ENCODE measurements at places on chromosomes 16 and 17. TPM values are rescaled to one million over a fixed set of nuclear protein-coding genes. Genes with fewer than 3 reads are reported as not detected.
A peak's percentile ranks its signal among the peaks of the same experiment; 100 is the strongest.

DNA sequence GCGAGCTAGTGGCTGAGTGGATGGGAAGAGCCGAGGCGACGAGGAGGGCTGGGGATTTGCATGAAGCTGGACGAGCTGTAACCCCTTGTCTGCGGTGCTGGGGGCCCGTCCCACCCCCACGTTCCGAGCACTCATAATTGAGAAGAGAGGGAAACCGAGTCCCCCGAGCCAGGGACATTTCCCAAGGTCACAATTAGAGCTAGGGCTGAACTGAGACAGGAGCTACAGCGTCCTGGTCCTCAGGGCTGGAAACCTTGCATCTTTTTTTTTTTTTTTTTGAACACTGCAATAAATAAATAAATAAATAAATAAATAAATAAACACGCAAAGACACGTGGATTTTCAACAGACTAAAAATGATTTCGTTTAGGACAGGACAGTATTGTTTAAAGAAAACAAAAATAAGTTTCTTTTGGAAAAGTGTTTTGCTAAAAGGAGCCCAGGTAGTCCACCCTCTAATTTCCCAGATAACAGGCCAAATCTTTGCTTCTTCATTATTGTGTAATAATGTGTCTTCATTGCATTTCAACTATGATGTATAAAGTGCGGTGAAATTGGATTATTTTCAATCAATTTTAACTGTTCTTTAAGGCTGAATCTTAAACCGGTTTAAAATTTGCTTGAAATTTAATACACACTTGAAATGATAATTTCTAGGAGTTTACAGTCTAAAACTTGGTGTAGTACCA lies 992 bp downstream of the GDPD1 start:
- no peaks in the 10 kb centered on the region for H3K4me1 ChIP-seq
- H3K27me3 ChIP-seq, result no peaks in the 10 kb centered on the region
- peak overlapping the region; percentile 77 for H3K27ac ChIP-seq
- DNase-seq, result no peak
- peak overlapping the region; percentile 71 for H3K4me3 ChIP-seq

DNA sequence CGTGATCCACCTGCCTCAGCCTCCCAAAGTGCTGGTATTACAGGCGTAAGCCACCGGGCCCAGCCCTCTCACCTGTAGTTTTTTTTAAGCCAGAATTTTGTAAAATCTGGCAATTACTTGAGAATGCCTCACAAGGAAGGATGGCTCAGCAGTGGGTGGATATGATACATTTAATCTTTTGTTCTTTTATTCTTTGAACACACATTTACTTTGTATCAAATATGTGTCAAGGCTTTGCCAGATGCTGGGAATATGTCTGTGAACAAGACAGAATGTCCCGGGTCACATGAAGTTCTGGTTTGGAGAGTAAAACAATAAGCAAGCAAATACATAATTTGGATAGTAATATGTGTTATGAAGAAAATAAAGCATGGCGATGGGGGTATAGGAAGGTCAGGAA lies 4.9 kb upstream of the COPS3 start:
- H3K27ac ChIP-seq, result no peak overlapping the region
- no peak for DNase-seq
- no peaks in the 10 kb centered on the region for H3K4me1 ChIP-seq

DNA sequence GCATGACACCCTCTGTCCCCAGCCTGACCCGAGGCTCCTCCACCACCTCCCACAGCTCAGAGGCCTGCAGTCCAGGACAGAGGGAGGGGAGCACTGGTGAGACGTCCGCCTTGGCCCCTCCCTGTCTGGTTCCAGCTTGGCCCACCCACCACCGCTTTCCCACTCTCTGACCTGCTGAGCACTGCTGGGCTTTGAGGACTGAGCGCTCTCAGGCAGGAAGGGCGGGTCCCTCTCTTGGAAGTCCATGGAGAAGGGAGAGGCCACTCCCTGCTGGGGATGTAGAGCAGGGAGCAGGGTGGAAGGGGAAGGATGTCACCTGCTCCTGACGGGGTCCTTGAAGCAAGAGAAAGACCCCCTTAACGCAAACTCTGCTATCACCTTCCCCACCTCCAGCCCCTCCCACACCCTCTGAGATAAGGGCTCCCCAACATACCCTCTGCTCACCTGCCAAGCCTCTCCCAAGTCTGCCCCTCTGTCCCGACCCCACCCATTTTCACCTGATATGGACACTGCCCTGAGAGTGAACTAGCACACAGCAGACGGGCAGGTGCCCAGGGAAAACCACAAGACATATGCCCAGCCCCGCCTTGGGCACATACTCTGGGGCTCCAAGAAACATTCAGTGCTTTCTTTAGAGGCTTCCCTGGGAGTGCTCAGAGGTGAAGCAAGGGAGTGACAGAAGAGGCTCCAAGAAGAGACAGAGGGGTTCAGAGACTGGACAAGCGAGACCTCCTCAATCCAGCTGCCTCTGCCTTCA lies 1.4 kb downstream of the OSBPL7 start:
- H3K27me3 ChIP-seq, result no peaks in the 10 kb centered on the region
- H3K4me3 ChIP-seq, result peak overlapping the region; percentile 57
- DNase-seq, result no peak
- H3K4me1 ChIP-seq, result peaks cover 12% of the 10 kb centered on the region

DNA sequence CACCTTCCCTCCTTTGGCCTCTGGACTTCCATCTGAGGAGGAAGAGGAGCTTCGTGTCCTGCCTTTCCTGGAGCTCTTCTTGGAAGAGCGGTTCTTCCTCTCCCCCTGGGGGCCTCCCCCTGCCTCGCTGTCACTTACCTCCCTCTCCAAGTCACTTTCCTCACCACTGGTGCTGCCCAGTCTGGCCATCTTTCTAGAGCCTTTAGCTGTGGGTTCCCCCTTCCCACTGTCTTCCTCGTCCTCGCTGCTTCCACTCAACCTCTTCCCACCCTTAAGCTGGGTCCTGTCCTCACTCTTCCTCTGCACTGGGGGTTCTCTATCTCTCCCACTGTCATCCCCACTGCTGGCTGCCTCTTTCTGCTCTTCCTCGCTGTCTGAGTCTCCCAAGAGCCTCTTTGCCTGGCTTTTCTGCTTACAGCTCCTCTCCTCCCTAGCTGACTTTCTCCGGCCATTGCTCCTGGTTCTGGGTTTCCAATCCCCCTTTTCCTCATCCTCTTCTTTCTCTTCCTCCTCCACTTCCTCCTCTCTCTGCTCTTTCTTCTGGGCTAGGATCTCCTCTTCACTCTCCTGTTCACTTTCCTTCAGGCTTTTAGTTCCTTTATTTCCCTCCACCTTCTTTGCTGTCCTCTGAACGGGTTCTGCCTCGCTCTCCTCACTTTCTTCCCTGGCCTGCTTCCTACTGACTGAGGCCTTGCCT lies 1.4 kb downstream of the HIRIP3 start:
- no peak for DNase-seq
- no peaks in the 10 kb centered on the region for H3K36me3 ChIP-seq
- peaks cover 10% of the 10 kb centered on the region for H3K4me1 ChIP-seq
- no peaks in the 10 kb centered on the region for H3K27me3 ChIP-seq

DNA sequence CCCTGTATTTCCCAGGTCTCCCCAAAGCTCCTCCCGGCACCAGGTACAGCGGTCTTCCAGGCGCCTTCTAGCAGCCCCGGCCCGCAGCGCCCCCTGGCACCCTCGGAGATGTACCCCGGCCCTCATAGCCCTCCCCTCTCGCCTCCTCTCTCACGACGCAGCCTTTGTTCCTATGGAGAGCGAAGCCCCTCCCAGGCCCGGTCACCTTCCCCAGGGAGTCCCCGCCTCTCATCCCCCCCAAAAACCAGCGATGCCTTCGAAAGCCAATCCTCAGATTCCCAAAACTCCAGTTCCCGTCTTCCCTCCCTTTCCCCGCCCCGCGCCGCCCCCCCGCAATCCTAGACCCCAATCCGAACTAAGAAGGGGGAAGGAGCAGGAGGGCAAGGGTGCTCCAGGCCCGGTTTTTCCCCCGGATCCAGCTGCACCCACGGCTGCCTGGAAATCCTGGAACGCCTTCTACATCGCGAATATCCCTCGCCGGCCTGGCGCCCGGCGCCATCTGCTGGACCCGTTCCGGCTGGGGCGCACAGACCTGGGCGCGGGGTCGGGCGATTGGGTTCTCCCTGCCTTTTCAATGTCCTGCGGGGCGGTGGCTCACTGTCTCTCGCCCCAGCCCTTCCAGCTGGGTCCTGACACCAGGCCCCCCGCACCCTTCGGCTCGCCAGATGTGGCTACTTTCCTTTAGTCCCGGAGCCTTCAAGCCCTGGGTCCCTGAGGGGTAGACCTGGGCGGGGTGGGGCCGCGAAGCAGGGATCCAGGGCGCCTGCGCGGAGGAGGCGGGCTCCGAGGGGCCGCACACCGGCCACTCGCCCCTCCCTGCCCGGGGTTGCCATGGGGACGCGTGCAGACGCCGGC lies at the start of gene DNAH2:
TSS of gene DNAH2 (plus strand) at position 844 of the 855 bp plus-strand sequence. CDS start 1,991 bp downstream, outside the sequence.
- H3K36me3 ChIP-seq, result no peaks in the 10 kb centered on the region
- no peaks in the 10 kb centered on the region for H3K4me1 ChIP-seq
- H3K4me3 ChIP-seq, result peak within 1 kb of the TSS; percentile 38

WNT3 gene
- 7.7 TPM for total RNA-seq

SDR42E1 gene
- 7.2 TPM for total RNA-seq

CDH11 gene
- total RNA-seq, result 70.5 TPM

Data from prostate gland (tissue), 2 donors.